Epithelial cell of prostate (primary cell): ENCODE measurements at places on chromosomes 1 and 21.

DNA sequence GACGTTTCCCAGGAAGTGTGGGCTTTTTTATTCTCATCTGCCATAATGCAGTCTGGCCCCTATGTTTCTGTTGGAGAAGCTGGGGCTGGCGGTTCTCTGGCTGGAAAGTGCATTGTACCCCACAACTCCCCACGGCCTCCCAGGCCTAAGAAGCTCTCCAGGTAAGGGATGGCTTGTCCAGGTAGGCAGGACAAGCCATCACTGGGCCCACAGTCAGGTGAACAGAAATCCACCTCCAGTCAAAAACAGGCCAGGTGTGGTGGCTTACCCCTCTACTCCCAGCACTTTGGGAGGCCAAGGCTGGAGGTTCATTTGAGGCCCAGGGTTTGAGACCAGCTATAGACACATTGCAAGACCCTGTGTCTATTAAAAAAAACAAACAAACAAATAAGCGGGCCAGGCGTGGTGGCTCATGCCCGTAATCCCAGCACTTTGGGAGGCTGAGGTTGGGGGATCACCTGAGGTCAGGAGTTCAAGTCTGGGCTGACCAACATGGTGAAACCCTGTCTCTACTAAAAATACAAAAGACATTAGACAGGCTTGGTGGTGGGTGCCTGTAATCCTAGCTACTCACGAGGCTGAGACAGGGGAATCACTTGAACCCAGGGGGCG is 3.1 kb upstream of the WNT9A start:
- DNase-seq, result no peak

GRCh38 chr1:224448453-224449017 is 13.9 kb upstream of the WDR26 start:
- DNase-seq, result no peak

GRCh38 chr1:196423612-196424011 is 184.6 kb downstream of the KCNT2 start:
- DNase-seq, result no peak

DNA sequence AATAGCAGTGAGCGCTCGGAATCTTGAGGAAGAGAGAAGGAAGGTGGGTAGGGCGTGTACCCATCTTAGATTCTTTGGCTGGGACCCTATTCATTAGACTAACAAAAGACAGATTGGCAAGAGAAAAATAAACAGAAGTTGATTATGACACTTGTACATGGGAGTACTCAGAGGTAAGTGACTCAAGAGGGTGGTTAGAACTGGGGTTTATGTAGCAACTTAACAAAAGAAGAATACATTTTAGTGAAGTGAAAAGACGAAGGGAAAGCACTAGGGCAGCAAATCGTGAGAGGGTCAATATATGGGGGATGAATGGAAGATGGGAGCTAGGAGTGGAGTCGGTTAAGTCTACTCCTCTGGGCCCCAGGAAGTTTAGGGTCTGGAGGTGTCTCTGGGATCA is 25.8 kb upstream of the RCC2 start:
- DNase-seq, result no peak

DNA sequence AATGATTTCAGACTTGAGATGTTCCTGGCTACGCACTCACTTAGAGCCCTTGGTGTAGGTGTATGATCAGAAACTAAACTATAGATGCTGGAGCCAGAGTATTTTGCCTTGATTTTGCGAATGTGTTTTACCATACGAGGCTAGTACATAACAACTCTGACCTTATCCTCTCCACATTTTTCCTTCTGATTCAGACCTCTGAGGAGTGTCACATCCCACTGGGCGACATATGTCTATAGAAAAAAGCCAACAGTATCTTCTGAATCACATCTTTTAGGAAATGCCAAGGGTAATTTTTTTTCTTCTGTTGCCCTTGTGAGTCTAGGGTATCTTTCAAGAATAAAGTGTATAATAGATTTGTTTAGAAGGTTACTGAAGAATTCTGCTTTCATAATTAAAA is 49.6 kb downstream of the AK4 start:
- no peak for DNase-seq

GRCh38 chr1:167081594-167082156 is 8.5 kb downstream of the GPA33 start:
- no peak for DNase-seq

DNA sequence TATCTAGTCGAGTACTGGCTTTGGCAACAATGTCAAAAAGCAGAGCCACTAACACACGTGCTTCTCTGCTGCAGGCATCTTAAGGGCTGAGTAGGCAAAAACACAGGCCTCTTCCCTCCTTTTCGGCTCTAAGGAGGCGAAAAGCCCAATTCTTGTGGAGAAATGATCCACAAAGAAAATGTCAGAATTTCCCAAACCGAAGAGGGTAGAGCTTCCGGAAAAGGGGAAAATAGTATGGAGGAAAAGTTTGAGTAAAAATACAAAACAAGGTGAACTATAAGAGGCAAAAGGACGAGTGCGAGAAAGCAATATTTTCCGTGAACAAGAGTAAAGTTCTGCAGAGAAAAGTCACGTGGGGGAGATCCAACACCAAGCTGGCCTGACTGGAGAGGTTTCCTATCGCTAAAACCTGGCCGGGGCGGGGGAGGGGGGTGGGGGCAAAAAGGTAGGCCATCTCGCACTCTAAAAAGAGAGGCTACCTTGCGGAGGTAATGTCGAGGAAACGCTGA is 551 bp downstream of the ZRANB2 start:
- DNase-seq, result no peak

DNA sequence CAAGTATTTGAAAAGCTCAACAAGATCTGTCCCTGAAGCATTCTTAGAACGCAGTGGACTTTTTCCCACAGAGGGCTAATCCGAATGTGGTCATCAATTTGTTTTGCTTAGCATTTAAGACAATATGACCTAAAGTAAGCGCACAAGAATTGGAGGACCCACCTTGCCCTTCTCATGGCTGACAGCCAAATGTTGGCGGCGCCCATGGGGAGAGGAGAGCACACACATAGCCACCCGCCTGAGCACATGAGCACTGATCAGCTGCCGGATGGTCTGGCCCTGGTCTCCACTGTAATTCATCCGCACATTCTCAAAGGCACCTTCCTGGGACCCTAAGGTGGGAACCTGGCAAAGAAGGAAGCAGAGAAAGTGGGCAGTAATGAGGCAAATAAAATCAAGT is 52.4 kb downstream of the UBR4 start:
- DNase-seq, result no peak

- DNase-seq, result no peak
Measured at GRCh38 chr1:95793893-95794292, 559.9 kb downstream of the RWDD3 start.

- no peak for DNase-seq
Measured at GRCh38 chr21:39954570-39954969, 87.3 kb downstream of the PCP4 start.

GRCh38 chr1:12407962-12408454 is 178.2 kb downstream of the VPS13D start:
- DNase-seq, result no peak

DNA sequence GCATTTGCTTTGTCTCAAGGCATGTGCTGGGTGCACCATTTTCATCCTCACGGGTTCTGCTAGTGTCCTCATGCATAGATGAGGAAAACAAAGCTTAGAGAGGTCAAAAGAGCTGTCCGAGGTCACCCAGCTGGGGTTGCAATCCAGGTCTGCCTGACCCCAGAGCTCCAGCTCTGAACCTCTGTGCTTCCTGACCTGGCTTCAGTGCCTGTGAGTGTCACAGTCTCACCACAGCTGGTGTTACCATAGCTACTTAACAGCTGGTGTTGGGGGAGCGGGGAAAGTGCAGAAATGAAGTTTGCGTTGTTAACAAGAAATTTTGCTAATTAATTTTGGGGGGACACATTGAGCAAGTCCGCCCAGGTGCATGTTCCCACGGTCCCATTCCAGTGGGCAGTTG is 328.5 kb downstream of the KIF26B start:
- DNase-seq, result no peak

DNA sequence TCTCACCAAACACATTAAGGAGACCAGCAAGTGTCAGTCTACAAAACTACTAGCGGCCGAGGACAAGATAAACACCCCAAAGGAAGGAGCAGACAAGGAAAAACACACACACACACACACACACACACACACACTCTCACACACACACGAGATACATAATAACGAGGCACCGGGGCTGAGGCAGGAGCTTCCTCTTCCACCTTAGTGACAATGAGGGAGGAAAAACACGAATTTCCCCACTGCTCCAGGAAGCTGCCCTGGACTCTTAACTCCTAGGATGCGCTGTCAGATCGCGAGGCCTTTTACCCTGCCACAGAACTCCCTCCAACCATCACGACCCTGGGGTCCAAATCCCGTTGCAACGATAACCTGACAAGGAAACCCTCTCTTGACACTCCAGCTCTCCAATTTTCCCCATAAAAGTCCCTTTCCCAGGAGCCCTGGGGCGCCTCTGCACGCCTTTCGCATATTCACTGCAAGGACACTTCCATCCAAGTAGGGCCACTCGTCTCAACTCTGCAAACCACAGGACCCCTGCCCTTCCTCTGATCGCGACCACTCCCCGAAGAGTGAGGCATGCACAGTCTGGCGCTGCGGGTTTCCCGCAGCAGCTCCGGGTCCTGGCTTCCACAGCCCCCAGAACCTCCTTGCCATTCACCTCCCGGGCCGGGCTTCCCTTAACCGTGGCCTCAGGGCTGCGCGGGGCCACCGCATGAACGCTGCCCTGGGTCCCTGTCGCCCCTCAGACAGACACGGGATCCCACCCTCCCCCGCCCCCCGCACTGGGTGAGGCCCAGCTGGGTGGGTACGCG is 581 bp downstream of the ETV3 start:
- no peak for DNase-seq

DNA sequence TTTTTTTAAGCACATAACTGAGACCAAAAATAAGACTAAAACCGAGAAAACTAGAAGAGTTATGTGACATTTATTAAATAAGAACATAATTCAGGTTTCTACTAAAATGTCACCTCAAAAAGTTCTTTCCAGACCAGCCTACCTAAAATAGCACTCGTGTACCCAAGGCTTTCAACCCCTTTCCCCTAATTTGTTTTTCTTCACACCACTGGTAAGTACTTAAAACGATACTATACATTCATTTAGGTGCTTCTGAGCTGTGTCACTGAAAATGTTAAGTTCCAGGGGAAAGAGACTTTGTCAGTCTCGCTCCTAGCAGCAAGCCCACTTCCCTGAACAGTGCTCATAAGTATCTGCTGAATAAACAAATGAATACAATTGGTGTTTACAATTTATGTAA is 6.8 kb downstream of the RRAGC start:
- no peak for DNase-seq

DNA sequence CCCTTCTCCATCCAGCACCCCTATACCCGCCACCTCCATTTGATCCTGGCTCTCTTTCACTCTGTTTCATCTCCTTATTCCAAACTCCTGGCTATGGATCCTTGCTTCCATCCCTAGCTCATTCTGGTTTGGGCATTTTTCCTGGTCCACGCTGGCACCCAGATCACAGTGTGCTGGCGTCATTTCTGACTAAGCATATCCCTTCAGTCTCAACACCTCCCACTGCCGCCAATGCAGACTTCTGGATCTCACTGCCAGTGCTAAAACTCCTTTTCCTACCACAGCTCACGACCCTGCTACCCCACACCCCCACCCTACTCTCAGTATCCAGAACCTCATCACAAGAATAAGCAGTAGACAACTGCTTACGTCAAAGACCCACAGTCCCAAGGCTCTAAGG is 16.3 kb downstream of the SEC16B start:
- DNase-seq, result no peak

DNA sequence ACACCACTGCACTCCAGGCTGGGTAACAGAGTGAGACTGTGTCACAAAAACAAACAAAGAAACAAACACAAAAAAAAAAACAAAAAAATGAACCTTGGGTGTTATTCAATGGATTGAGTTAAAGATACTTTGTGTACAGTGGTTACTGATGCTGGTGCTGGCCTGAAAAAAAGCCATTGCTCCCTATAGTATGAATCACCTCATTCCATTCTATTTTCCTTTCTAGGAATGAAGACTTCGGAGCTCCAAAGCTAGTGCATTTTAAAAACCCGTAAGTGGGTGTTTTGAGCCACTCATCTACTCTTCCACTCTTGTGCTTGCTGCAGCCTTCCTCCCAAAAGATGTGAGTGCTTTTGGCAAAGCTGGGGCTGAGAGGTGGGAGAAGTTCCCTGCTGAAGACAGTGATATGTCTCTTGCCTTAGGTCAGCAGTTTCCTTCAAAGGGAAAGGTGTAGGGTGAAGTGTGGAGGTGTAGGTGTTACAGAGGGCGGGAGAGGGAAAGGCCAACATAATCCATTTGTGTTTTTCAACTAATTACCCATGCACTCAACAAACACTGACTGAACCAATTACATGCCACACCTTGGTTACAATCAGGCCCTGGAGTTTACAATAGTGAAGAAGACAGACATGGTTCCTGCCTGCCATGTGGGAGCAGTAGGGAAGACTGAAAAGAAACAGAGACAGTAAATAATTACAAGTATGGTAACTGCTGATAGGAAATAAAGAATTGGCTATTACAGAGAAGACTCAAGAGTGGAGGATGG is 55.0 kb upstream of the SERBP1 start:
- no peak for DNase-seq

DNA sequence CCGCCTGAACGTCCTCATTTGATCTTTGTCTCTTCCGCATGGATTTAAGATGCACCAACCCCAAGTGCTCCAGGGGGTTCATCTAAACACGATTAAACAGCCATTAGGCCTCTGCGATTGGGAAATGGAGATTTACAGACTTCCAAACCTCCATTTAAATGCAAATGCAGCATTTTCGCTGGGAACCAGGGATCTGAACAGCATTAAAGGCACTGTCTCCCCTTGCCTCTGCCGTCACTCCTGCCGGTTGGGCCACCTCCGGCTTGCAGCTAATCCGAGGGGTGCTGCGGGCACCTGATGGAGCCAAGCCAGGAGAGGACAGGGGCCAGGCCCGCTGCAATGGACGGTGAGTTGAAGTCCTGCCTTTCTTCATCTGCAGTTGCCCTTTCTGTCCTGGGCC is 70.3 kb upstream of the KLHDC7A start:
- DNase-seq, result no peak

- no peak for DNase-seq
Measured at GRCh38 chr1:66168467-66168887, 365.5 kb upstream of the SGIP1 start.

DNA sequence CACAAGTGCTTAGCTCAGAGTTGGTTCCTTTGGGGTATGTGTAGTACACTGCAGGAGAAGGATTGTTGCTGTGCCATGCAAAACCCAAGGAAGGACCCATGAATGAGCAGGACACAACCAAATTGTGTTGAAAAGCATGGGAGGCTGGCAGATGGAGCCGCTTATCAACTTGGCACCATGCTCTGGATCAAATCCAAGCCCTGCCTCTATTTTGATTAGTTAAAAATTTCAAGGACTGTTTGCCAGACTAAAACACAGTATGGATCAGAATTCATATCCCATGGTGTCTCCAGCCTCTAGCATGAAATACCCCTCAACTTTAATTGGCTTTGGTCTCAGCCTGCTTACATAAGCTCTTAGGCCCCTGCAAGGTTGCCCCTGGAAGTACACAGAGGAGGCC is 27.8 kb downstream of the CCDC185 start:
- DNase-seq, result no peak

DNA sequence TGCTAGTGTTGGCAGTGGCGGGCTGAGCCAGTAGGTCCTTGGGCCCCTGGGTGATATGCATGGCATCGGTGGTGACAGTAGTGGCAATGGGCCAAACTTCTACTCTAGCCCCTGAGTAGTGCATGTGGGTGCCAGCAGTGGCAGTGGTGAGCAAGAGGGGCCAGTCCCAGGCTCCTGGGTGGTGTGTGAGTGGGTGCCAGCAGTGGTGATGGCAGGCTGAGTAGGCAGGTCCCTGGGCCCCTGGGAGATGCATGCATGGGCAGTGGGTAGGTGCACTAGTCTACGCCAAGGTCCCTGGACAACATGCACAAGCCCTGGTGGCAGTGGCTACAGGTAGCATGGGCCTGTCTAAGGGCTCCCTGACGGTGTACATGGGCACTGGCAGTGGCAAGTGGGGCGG is 24.6 kb upstream of the TTC22 start:
- DNase-seq, result no peak

- DNase-seq, result no peak
Measured at GRCh38 chr1:151288502-151288901, 6.4 kb downstream of the ZNF687 start.
